ENCODE measurements at places on chromosomes 7 and 10.

GRCh38 chr7:84904561-84904960, 282.3 kb downstream of the SEMA3D start:
- DNase-seq = no peak

- no peak for DNase-seq
Observed at GRCh38 chr10:110684800-110685446, 40.8 kb downstream of the RBM20 start.

- no peak for DNase-seq
Observed at GRCh38 chr10:110409926-110410325, 87.8 kb upstream of the DUSP5 start.

- no peak for DNase-seq
Observed at GRCh38 chr7:138690495-138690894, 10.7 kb downstream of the SVOPL start.

DNA sequence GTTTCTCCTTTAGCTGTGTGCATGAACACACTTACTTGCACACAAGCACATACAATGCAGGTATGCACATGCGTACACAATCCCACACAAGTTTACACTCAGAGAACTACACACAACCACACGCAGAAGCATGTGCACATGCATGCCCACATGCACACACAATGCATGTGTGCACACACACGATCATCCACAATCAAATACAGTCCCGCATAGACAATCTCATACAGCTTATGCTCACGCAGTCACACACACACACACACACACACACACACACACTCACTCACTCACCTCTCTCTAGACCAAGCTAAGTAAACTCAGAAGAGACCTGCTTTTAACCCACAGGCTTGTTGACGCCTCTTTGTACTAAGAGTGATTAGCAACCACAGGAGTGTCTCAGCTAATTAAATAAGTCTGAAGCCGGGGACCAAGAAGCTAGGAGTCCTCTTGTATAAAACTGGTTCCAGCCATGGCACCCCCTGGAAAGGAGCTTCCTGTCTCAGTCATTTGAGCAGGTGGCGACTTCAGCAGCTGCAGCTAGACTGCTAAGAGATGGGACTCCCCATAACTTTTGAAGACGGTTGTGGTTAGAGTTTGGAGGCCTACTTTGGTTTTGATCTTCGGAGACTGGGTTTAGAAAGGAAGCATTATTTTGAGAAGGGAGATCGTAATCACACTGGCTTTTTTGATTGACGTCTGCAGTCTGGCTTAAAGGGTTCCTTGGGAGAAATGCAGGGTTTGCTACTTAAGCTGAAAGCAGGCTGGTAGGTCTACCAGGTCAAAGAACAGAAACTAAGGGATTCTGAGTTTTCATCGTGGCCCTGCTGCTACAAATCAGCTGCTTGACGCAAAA, 82.3 kb upstream of the ADRB1 start:
- no peak for DNase-seq

DNA sequence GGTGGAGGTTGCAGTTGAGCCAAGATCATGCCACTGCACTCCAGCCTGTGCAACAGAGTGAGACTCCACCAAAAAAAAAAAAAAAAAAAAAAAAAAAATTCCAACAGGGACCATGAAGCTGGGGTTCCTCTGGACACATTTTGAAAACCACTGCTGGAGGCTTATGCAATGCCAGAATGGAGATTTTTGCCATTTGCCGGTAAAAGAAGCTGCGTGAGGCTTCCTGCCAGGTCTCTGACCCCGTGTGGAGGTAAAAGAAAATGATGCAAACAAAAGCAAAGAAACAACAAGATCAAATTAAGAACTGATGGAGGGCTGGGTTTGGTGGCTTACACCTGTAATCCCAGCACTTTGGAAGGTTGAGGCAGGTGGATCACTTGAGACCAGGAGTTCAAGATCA, 30.5 kb upstream of the PDZD8 start:
- no peak for DNase-seq

DNA sequence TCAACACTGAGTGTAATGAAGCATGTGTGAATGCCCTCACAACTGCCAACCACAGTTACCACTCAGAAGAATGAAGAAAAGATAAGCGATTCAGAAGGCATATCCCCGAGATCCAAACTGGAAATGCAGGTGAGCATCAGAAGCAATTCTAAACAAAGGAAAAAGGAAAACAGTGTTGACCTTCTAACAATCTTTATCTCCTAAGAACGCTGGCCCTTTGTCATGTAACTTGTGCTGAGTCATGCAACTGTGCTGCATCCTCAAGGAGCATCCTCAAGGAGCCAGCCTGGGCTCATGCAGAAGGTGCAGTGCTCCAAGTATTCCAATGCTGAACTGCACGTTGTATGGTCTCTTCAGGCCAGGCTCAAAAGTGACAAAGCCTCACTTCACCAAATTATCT, 30.6 kb downstream of the SEC61G start:
- DNase-seq = no peak

GRCh38 chr10:4130685-4131084, 345.7 kb upstream of the KLF6 start:
- peak; percentile 6 for DNase-seq

- peak; percentile 76 for DNase-seq
Observed at GRCh38 chr7:151275813-151276577, 27.5 kb upstream of the SMARCD3 start.

DNA sequence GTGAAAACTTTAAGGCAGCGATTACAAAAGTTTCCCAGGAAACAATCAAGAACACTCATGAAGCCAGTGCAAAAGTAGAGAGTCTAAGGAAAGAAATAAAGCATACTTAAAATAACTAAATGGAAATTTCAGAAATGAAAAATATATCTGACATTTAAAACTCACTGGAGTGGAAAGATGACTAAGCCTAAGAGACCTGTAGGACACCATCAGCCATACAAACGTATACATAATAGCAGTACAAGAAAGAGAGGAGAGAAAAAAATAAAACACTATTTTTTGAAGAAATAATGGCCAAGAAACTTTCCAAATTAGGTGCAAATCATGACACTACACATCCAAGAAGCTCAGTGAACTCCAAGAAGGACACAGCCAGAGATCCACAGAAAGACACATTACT, 5.4 kb upstream of the AKR1D1 start:
- no peak for DNase-seq

DNA sequence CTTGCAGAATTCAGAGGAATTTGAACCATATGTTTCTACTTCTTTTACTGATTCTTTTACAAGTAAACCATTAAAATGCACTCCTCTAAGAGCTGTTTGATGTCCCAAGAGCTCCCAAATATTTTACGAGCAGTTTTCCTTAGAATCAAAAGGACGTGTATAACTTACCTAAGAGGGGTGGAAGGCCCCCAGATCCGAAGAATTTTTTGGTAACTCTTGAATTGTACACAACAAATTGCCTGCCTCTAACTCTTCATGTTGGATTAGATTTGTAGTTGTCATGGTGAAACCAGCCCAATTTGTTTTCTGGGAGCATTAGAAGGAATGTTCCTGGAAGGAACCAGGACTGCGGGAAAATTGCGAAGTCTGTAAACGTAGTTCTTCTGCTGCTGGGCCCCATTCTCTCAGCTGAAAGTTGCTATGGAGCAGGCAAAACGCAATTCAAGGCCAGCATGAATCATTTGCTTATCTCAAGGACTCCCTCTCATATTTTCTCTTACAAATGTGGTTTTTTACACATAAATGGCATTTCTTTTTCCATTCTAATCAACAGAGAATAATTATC, 124.8 kb upstream of the TMEM72 start:
- peak; percentile 39 for DNase-seq

- DNase-seq = no peak
Observed at GRCh38 chr7:120344276-120344675, 71.3 kb downstream of the KCND2 start.

DNA sequence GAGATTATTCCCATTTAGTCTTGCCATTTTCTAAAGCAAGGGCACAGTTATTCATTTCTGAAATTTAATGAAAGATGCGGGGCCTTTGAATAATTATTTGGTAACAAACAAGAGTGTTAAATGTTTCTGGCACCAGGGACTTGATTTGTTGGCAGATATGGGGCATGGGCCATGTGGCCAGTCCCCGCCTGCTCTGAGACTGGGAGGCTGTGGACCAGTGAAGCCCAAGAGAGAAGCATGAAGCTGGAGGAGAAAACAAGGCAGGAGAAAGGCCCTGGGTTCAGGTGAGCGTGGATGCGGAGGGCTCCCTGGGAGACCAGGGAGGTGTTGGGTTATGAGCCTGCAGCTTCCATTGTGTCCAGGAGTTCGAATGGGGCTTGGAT, 378.5 kb downstream of the TCERG1L start:
- no peak for DNase-seq

GRCh38 chr7:136717910-136718557, 150.4 kb upstream of the CHRM2 start:
- DNase-seq = no peak

GRCh38 chr10:26557641-26558014, 119.5 kb downstream of the APBB1IP start:
- DNase-seq = no peak

- DNase-seq = no peak
Observed at GRCh38 chr7:128350708-128351295, 7.1 kb upstream of the RBM28 start.
